ENCODE measurements at places on chromosomes 12 and 14.

- no peak for DNase-seq
Measured at GRCh38 chr12:92933606-92934005, 4.5 kb upstream of the EEA1 start.

DNA sequence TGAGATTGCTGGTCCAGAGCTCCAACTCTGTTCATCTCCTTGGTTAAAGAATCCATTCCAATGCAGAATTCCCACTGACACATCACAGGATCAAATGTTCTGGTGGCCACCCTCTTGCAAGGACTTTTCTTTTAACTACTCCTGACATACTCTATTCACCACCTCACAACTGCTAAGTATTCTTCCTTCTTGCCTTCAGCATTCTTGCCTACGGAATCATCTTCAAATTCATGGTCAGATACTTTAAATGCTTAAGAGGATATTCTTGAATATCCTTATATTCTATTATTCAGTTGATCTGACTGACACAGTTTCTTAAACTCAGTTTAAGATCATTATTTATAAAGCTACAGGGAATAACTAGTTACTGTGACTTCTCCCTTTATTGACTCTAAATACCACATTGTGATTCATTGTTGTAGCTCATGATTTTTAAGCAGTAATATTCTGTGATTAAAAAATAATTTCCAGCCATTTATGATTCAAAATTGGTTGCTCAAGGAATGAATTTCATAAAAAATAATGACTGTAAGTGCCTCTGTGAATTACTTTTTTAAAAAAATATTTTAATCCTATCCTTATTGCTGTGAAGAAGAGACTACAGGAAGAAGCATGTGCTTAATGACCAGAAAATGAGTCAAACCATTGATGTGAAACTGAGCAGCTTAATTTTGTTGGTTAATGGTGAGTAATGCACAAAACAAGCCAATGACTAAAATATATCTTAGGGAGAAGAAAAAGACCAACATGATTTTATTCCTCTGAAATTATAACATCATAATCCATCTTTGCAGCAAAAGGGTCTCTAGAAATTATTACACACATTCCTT, 207.1 kb downstream of the PIK3C2G start:
- DNase-seq = peak; percentile 35

DNA sequence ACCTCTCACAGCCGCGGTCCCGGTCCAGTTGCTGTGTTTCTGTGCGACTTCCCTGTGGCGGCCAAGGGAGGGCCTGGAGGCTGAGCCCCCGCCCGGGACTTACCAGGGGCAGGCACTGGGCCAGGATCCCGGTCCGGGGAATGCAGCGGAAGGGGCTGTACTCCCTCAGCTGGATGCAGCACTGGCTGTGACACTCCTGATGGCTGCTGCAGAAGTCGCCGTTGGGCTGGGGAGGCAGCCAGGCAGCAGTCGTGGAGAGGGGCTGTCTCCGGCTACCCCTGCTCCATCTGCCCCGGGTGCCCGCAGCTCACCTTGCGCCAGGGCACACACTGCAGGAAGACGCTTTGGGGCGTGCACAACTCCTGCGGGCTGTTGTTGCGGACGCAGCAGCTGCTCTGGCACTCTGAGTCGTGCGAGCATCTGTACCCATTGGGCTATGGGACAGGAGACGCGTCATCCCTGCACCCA, 6.2 kb downstream of the LRCOL1 start:
- DNase-seq = no peak

GRCh38 chr14:102103062-102103695, 16.3 kb upstream of the HSP90AA1 start:
- DNase-seq = no peak

DNA sequence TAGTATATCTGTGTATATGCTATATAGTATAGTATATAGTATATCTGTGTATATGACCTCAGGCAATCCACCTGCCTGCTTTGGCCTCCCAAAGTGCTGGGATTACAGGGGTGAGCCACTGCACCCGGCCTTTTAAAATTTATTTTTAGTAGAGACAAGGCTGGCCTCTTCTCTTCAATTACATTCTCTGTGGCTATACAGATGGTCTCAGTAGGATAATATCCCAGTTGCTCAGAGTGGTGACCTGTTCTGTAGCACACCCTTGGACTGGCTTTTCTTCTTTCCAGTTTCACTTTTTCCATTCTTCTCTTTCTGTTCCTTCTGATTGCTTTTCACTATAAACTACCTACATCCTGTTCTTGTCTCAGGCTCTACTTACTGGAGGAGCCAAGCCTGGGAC, 3.1 kb upstream of the NFATC4 start:
- no peak for DNase-seq

All from non-pigmented ciliary epithelial cell (primary cell).